CD4-positive, alpha-beta T cell treated with Interleukin-17A for 1 hour (primary cell): ENCODE measurements at places on chromosomes 11 and 22.

DNA sequence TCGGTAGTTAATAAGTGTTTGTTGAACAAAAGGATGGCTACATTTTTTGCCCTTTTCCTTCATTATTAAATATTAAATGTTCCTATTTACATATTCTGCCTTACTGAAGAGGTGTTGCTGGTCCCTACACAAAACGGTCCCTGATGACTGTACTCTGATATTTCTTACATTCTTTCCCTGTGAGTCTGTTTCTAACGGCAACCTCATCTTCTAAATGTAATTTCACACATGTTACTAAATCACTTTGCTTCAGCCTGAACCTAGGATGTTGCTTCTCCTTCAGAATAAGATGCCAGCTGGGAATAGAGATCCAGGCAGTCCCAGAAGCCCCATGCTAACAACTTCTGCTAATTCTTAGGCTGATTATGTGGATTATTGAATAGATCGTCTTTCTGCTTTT is 50.3 kb downstream of the SPON1 start:
- no peak for DNase-seq

DNA sequence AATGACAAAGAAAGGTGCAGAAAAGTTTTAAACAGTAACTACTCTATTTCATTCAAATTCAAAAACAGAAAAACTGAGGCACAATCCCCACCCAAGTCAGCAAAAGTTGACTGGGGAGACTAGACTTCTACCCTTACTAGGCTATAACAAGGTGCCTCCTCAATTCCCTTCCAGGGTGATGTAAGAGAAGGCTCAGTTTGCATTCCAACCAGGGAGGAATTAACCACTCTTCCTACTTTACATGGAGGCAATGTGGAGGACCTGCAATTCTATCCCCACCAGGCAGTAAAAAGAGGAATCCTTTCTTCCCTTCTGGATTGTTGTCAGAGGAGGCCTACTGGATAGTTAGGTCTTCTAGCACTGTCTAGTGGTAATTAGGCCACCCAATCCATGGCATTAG is 26.1 kb downstream of the TYR start:
- no peak for DNase-seq

DNA sequence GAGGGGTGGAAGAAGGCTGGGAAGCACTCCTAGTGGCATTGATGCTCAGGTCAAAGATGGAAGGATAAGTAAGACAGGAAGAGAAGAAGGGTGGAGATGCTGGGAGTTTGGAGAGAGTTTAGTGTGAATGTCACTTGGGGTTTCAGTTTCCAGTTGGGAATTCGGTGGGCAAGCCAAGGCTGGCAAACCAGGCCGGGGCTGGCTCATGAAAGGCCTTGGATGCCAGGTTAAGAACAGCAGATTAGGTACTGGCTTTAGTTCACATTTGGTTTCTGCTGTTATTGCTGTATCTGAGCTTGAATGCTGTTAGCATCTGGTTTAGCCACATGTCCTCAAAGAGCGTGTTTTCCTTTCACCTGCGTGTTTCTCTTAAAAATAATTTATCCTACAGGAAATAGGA is 69.6 kb downstream of the BLID start:
- DNase-seq, result no peak

DNA sequence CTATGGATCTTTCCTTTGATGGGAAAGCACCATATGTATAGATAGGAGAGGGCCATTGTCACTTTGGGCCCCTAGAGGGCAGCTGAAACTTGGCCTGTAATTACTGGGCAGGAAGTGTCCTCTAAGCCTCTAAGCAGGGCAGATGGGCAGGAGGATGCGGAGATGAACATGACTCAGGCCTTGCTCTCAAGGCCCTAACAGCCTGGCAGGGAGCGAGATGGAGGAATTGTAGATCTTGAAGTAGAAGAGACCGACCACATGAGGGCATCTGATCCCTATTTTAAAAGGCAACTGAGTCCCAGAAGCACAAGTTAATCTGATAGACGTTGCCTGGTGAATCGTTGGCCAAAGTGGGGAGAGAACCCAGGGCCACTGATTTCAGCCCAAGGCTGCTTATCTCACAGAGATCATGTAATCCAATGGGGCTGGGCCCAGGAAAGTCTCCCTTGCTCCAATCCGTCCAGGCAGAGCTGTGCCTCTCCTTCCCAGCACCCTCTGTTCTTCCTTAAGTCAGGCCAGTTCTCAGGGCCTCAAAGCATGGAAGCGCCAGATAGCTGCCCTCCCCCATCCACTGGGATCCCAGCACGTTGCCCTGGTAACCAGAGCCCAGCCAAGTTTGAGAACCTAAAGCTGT is 2.5 kb upstream of the SEPTIN3 start:
- peak; percentile 70 for DNase-seq

DNA sequence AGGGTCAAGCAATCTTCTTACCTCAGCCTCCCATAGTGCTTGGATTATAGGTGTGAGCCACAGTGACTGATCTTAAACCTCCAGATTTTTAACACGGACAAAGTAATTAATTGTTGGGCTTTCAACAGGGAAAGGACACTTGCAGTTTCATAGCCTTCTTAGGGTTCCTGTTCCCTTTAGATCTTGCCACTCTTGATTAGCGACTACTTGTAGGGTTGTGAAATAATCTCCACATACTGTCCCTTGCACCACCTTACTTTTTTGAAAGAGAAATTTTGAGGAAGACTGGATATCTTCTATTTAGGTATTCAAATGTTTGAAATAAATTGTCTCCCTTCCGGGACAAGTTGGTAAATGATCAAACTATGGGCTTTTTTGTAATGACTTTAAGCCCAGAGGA is 7.6 kb downstream of the MS4A4E start:
- DNase-seq, result no peak
